ENCODE measurements at places on chromosomes 13 and 19.

GRCh38 chr13:114010401-114011101 is 36.7 kb upstream of the C13orf46 start:
- DNase-seq: no peak

- no peak for DNase-seq
These were observed 498.7 kb downstream of the MYO16 start for GRCh38 chr13:109128121-109128520.

- DNase-seq: no peak
These were observed 4.9 kb downstream of the ZAR1L start for GRCh38 chr13:32310134-32310706.

DNA sequence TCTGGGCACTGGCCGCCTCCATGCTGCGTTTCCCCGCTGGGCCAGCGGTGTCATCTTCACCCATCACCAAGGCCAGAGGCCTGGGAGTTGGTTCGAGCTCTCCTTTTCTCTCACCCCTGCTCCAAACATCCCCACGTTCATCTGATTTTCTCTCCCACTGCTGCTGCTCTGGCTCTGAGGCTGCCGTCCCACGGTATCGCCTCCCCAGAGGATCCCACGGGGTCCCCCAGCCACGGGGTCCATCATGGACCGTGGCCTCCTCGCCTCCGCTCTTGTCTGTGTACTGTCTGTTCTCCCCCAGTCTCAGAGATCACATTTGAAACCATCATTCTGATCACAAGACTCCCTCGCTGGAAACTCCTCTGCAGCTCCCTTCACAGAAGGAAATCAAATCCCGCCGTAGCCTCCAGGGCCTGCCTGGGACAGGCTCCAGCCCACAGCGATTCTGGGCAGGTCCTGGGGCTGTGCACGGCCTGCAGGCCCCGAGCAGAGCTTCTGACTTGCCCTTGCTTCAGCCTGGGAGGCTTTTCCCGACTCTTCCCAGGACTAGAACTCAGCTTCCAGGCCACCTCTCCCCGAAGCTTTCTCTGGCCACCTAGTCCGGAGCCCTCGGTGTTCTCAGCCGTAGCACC is 64.2 kb downstream of the SOX1 start:
- DNase-seq: no peak

- DNase-seq: no peak
These were observed 6.8 kb upstream of the CCDC124 start for GRCh38 chr19:17926044-17926443.

DNA sequence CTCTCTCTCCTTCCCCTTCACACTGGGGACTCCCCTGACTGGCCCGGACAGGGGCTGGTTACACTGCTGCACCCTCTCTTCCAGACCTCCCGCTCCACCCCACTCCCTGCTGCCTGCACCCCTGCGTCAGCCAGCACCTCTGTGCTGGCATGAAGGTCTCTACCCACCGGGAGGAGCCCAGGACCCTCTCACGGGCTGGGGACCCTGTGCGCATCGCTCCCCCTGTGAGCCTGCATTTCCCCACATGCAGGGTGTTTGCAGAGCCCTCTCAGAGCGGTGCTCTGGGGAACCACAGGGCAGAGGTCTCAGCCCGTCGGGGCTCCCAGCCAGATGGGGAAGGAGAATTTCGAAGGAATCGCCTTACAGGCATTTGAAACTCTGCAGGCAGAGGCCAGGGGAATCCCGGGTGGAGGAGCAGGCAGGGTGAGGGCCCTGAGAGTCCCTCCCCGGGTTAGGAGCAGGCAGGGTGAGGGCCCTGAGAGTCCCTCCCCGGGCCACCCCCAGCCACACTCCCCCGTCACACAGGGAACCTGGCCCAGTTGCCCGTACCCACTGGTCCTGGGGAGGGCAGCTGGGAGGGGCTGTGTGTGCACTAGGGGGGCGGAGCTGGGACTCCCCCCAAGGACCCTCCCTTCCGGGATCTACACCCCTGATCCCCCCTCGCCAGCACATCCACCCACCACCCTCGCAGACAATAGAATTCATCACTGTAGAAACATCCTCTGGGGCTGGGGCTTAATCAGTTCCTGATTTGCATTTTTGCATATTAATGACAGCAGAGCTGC is 16.3 kb upstream of the TCF3 start:
- DNase-seq: no peak

GRCh38 chr13:49234741-49235140 is 13.0 kb upstream of the CDADC1 start:
- DNase-seq: no peak

GRCh38 chr13:42112864-42113263 is 64.4 kb downstream of the DGKH start:
- DNase-seq: no peak

- no peak for DNase-seq
These were observed 73.6 kb downstream of the ATP7B start for GRCh38 chr13:51937320-51938290.

DNA sequence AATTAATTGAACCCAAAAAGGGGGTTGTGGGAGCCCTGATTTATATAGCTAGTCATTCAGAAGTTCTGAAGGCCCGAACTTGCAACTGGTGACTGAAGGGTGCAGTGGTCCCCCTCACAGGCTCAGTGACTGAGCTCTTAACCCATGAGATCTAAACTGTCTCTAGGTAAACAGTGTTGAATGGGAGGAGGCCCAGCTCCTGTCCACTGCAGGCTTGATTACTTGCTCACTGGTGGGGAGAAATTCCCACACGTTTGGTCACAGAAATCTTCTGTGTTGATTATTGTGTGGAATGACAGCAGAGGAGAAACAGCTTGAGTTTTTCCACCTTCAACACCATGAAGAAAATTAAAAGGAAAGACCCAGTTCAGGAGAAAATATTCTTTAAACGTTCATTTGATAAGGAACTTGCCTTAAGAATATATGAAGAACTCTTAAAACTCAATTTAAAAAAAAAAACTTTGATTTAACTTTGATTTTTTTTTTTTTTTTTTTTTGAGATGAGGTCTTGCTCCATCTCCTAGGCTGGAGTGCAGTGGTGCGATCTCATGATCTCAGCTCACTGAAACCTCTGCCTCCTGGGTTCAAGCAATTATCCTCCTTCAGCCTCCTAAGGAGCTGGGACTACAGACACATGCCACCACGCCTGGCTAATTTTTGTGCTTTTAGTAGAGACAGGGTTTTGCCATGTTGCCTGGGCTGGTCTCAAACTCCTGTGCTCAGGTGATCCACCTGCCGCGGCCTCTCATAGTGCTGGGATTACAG is 249.3 kb downstream of the UQCRFS1 start:
- no peak for DNase-seq

DNA sequence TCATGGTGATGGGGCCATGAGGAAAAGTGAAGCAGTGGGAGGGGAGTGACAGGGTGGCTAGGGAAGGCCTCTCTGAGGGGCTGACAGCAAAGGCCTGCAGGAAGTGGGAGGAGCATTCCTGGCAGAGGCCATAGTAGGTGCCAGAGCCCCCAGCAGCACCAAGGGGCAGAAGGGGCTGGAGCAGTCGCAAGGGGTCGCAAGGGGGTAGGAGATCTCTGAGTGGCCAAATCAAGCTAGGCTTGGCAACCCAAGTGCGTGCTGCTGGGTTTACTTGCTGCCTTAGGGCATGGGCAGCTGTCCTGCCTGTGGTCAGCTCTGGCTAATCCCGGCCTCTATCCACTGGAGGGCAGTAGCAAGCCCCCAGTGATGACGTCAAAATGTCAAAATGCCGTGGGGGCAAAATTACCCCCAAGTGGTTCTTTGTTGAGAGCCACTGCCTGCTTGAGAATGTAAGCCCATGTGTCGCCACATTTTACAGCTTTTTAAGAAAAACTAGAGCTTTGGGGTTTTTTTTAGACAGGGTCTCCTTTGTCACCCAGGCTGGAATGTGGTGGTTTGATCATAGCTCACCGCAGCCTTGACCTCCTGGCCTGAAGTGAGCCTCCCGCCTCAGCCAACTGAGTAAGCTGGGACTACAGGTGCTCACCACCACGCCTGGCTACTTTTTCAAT is 11.8 kb downstream of the CCDC97 start:
- DNase-seq: no peak

DNA sequence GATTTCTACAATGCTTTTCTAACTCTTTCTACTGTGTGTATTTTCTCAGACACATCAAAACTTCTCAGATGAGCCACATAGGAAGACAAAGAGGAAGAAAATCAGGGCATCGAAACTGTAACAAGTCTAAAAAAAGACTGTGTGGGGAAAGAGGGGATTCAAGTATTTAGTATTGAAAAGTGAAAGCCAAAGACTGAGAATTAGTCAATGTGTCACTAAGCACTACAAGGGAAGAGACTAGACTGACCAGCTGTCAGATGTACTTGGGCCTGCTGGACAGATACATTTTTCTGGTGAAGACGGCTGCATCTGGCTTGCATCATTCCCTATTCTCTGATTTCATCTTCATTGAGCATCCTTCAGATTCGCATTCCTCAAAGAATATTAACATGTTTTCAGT is 25.4 kb downstream of the COMMD6 start:
- no peak for DNase-seq

- no peak for DNase-seq
These were observed 77.3 kb upstream of the SLAIN1 start for GRCh38 chr13:77620138-77620537.

DNA sequence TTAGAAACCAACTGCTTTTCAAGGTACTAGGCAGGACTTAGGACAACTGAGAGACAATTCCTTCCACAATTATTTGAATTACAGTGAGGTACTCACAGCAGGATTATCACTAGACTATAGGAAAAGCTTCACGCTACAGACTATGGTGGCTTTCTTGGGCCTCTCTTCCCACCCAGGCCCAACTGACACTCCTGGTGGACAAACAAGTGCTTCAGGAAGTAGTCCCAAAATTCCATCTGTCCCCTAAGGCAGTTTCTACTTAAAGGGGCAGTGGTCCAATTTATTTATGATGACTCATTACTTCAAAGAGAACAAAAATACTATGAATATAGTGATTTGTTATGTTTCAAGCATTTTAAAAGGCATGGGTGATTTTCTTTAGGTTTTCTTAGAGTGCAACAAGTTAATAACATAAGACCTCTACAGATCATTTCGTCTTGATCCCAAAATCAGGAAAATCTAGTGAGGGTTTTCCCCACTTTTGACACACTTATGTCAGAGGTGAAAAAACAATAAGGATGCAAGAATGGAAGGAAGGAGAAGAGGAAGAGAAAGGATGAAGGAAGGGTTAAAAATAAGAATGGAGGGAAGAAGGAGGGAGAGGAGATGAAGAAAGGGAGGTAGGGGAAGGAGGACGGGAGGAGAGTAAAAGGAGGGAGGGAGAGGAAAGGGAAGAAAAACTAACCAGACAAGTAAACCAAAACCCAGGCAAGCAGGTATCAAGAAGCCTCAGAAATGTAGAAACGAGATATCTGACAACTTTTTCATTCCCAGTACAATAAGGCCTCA is 100.7 kb downstream of the SERP2 start:
- DNase-seq: no peak

DNA sequence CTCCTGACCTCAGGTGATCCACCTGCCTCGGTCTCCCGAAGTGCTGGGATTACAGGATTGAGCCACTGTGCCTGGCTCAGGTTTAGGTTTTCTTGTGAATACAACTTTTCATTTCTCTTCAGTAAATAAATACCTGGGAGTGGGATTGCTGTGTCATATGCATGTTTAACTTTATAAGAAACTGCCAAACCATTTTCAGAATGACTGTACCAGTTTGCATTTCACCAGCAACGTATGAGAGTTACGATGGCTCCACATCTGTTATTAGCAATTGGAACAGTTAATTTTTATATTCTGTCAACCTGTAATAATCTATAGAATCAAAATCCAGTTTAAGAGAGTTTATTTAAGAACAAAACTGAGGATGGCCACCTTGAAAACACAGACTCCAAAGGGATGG is 52.2 kb downstream of the TEX26 start:
- no peak for DNase-seq

GRCh38 chr13:75796825-75797224 is 160.7 kb downstream of the LMO7 start:
- no peak for DNase-seq

DNA sequence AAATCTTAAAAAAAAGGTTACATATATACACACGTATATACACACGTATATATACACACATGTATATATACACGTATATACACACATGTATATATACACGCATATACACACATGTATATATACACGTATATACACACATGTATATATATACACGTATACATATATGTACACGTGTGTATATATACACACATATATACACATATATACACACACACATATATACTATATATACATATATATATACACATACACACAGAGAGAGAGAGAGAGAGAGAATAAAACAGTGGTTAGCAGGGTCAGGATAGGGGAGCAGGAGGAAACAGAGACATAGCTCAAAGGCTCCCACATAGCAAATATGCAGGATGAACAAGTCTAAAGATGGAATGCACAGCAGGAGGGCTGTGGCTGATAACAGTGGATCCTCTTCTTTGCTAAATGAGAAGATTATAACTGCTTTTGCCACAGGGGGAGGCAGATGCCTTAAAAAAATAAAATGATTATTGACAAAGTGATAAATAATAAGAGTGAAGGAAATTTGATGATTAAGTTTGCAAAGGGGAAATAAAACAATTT is 714.5 kb downstream of the UQCRFS1 start:
- no peak for DNase-seq

GRCh38 chr19:13120817-13121216 is 2.8 kb downstream of the NACC1 start:
- no peak for DNase-seq

GRCh38 chr13:79267560-79267959 is 138.5 kb downstream of the RBM26 start:
- no peak for DNase-seq

- DNase-seq: no peak
These were observed 164.8 kb upstream of the ZNF536 start for GRCh38 chr19:30207357-30207756.

DNA sequence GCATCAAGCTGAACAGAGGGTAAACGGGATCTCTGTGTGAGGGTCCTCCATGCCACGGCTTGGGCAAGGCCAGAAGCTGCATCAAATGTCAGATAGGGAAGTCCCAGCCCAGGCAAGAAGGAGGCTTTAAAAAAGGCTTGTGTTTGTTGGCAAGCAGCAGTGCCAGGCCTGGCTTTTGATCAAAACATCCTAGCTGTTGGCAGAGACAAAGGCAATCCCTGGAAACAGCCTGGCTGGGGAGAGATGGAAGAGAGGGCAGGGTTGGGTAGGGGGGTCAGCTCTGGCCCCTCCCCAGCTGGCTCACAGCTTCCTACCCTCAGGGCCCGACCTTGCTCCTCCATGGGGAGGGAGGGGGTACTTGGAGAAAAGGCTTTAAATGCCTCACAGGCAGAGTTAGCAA is 61.8 kb upstream of the KCTD15 start:
- no peak for DNase-seq

DNA sequence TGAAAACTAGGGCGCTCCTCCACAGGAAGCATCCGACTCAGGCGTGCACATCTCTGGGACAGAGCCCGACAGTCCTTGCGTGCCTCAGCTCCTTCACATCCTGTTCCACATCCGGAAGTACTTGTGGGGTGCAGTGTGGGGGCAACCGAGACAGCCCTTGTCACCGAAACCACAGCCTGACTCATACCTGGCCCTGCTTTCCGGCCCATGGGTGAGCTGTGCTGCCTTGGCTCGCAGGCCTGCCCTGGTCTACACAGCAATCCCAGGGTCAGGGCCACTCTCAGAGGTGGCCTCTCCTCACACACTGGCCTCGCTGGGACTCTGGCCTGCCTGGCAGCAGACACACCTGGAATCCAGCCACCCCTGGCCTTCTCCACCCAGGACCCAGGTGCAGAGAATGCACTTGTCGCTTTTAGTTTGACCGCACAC is 100.4 kb downstream of the STK24 start:
- no peak for DNase-seq

- DNase-seq: peak; percentile 13
These were observed 165.0 kb downstream of the USP12 start for GRCh38 chr13:27006519-27007161.
